Thymus (tissue), 14 donors: ENCODE measurements at places on chromosomes 4 and X. TPM values are rescaled to one million over a fixed set of nuclear protein-coding genes. Genes with fewer than 3 reads are reported as not detected.

Gene BEX5
- polyA plus RNA-seq, result 1.4 TPM

Gene LRP2BP
- polyA plus RNA-seq, result 0.91 TPM

Gene IQCM
- 0.02 TPM for polyA plus RNA-seq

Gene HEPH
- 1.2 TPM for polyA plus RNA-seq

Gene GPAT3
- polyA plus RNA-seq, result 2.6 TPM

Gene TRIM75
- polyA plus RNA-seq, result 0.02 TPM

Gene JAKMIP1
- polyA plus RNA-seq, result 1.5 TPM

Gene TRIM60
- not detected for polyA plus RNA-seq

Gene EVC
- 1.6 TPM for polyA plus RNA-seq
